ENCODE measurements at places on chromosomes 1 and 21. TPM values are rescaled to one million over a fixed set of nuclear protein-coding genes. Genes with fewer than 3 reads are reported as not detected.

DNA sequence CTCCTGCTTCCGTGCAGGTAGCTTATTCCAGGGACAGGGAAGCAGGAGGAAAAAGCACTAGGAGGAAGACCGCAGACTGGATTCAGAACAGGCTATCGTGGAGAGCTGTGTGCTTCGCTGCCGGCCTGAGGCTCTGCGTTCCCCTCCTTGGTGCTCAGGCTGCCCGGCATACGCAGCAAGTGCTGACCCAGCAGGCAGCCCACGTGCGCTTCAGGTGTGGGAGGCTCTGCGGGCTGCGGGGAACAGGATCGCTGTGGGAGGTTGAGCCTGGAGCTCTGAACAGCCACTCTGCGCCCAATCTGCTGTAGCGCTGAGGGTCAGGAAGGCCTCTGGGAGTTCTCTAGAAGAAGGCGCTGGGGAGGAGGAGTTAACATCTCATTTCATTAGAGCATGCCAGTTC is 27.9 kb downstream of the DOP1B start:
- DNase-seq, result no peak

Gene DTL
- 16.5 TPM for polyA plus RNA-seq

Gene ELF3
- not detected for polyA plus RNA-seq

DNA sequence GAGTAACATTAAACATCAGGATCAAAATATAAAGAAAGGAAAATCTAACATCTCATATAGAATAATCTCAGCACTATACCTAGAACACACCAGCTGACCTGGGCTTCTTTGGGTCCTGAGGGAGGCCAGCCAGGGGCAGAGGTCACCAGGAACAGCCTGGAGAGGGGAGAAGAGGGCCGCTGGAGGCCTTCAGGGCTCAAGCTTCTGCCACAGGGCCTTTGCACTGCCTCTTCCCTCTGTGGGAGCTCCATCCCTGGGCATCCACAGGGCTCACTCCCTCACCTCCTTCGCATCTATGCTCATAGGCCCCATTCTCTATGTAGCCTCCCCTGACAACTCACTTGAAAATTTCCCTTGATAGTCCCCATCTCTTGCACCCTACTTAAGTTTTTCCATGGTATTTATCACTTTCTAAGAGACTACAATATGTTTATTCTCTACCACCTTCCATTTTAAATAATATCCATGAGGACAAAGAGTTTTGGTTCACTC is 73.9 kb downstream of the HIVEP3 start:
- no peak for DNase-seq

Gene SLAMF8
- 0.85 TPM for polyA plus RNA-seq

GRCh38 chr21:28522014-28522799 is 470.5 kb downstream of the LTN1 start:
- peak; percentile 56 for DNase-seq

DNA sequence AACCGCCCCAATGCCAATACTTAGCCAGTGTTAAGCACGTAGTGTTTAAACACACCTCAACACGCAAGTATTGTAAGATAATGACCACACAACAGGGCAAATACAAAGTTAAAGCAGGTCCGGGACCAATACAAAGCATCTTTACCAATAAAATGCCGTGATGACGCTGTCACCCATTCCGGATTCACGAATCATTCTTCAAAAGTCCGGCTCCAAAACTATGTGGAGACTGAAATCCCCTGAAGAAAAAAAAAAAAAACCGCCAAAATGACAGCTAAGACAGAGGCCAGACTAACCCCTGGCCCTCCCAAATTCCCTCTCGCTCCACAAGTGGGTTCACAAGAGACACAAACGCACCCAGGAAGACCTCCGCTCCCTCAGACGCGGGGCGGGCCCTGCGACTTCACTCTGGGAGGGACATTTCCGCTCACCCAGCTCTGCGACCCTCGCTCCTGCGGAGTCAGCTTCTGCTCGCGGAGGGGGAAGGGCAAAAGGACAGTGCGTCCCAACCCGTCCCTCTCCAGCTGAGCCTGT is 625 bp upstream of the DARS2 start:
- DNase-seq, result no peak

Gene CDCA8
- polyA plus RNA-seq, result 10.1 TPM

DNA sequence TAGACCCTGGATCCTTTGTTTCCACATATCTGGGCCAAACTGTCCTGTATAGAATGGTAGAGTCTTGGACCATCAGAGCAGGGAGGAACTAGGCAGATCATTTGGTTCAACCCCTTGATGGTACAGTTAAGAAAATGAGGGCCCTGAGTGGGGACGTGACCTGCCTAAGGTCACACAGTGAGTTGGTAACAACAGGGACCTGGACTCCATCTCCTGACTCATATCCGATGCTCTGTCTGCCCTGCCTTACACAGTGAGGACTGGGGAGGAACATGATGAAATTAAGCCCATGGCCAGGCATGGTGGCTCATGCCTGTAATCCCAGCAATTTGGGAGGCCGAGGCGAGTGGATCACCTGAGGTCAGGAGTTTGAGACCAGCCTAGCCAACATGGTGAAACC is 440.2 kb downstream of the PTPRU start:
- no peak for DNase-seq

- DNase-seq, result peak; percentile 67
These were observed 1.2 kb downstream of the RXRG start for GRCh38 chr1:165443539-165444311.

DNA sequence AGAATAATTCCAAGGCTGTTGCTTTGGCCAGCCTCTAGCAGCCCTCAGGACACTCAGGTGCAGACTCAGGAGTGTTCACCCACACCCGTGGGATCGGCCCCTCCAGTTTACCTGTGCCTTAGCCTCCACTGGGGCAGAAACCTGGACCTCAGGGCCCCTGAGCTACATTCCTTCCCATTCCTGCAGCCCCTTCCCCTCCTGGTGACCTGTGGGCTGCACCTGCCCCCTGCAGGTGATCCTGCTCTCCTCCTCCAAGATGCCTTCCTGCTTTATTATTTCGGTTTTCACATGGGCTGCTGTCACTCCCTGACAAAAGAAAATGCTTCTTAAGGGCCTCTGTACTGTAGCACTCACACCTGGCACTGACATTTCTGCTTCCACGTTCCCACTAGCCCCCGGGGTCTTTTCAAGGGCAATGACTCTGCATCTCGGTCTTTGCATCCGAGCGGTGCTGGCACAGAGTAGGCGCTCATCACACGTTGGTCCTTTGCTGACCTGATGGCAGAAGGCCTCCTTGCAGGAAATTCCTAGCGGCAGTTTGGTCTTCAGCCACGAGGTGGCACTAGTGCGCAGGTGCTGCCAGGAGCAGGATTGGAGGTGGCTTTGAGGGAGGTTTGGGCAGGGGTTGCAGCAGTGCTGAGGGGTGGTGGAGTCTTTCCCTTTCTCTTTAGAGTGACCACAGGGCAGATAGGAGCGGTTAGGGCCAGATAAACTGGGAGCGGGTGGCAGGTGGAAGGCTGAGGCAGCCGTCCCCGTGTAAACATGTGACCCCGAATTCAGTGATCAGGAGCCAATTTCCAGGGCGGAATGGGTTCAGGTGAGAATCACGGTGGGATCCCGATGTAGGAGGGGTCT is 25.3 kb upstream of the ETV3 start:
- peak; percentile 67 for DNase-seq

GRCh38 chr1:90778486-90778885 is 61.4 kb upstream of the BARHL2 start:
- no peak for DNase-seq

DNA sequence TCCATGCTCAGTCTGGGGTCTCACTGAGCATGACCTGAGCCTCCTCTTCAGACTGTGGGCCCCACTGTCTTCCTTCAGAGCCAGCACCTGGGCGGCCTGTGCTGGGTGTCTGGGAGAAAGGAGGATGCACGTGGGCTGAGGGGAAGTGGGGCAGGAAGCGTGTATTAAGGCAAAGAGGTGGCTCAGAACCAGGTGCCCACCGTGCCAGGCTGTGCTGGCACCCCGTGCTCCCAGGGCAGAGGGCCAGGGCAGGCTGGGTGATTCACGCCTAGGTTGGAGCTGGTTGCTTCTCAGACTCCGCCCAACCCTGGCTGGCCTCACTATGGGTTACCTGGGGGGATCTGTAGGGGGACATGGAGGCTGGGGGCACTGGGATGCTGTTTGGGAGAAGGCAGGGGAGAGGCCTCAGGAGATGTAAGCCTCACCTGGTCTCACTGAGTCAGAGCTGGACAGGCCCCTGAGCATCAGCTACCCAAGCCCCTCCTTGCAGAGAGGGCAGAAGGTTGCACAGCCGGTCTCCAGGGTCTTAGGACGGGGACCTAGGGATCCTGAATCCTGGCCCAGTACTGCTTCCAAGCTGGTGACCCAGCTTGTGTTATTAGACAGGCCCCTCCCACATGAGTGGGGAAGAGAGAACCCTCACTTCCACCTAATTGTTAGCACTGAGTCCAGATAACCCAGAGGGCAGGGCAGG is 18.6 kb upstream of the PADI1 start:
- no peak for DNase-seq

GRCh38 chr1:13892671-13893325 is 192.8 kb downstream of the PRDM2 start:
- no peak for DNase-seq

DNA sequence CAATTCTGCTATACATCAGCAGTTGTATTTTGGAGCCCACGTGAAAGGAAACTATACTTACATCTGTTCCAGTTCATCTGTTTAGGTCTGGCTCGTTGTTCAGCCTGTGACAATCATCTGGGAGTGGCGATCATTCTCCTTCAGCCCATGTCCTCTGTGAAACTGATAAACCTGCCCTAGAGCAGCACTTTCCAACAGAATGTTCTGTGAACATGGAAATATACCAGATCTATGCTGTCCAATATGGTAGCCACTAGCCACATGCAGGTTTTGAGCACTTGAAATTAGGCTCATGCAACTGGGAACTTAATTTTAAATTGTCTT is 24.5 kb upstream of the COQ8A start:
- DNase-seq, result no peak

Gene KIAA1614
- 9.3 TPM for polyA plus RNA-seq

GRCh38 chr1:107927820-107928219 is 37.2 kb downstream of the VAV3 start:
- no peak for DNase-seq

Gene EPS8L3
- not detected for polyA plus RNA-seq

DNA sequence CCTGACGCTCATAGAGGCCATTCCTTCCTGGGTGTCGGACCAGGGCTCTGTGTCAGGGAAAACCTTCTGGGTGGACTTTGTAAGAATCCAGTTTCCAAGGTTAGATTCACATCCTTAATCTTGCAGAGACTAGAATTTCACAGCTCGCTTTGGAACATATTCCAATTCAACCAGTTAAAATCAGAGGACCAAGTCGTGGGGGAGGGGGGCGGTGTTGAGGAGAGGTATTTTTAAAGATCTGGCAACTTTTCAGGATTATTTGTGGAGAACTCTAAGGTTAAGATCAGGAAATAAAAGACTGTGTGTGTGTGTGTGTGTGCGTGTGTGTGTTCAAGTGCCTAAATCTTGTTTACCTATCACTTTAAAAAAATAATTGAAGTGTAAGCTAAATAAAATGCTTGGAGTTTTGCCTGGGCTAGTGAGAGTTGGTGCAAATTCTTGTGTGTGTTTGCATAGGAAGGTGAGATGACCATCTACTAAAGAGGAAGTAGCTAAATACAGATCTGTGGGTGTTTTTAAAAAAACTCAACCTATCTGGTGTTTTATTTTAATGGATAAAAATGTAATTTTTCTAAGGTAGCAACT is 21.8 kb downstream of the TENT5C start:
- DNase-seq, result no peak

GRCh38 chr1:55654750-55655149 is 439.6 kb upstream of the USP24 start:
- peak; percentile 56 for DNase-seq

GRCh38 chr1:150555971-150556865 is 7.0 kb downstream of the ADAMTSL4 start:
- DNase-seq, result no peak

Gene C1orf56
- 5.7 TPM for polyA plus RNA-seq

- DNase-seq, result no peak
These were observed 206.4 kb upstream of the PTGFR start for GRCh38 chr1:78284354-78284753.

DNA sequence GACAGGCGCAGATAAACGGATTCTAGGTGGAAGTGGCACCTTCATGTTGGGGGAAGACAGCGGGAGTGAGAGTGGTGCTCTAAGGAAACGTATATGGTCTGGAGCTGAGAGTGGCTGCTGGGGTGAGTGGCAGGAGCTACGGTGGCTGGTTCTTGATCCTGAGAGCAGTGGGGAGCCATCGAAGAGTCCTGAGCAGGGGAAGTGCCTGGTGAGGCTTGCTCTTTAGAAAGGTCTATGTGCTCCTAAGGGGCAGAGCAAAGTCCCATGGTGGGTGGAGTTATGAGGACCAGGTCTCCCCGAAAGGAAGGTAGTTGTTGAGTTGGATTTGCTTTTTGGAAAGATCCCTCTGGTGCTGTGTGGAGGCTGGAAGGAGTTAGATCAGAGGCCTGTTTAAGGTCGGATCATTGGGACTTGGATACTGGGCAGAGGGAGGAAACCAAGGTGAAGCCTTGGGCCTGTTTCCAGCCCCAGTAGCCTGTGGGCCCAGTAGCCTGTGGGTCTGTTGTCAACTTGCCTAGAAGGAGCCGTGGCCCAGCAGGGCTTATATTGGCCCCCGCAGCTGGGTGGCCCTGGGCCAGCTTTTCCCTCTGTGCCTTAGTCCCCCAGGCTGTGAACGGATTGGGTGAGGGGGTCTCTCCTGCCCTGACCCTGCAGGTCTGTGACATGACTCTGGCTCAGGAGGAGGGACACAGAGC is 33.0 kb downstream of the ACOT11 start:
- DNase-seq, result no peak

Gene FCN3
- polyA plus RNA-seq, result 0.48 TPM

DNA sequence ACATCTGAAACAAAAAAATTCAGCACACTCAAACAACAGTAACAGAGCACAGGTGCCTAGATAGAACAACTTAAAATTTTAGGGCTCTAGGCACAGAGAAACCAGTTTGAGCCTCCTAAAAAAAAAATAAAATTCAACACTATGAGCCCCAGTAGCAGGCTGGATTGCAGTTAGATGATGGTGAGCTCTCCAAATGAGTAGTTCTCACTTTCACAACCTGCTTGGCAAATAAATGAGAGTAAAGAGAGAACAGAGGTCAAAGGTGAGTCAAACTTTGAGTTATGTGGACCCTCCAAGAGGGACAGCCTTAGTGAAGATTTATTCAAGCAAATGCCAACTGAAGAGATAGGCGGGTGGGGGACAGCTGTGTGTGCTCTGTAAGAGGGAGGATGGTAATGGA is 3.6 kb downstream of the BEND5 start:
- DNase-seq, result no peak
